ENCODE measurements at places on chromosomes 3 and 15.

GRCh38 chr3:37492977-37493471 lies 318.6 kb upstream of the LRRFIP2 start:
- DNase-seq, result no peak

- no peak for DNase-seq
These were observed 28.9 kb downstream of the FSTL1 start for GRCh38 chr3:120421926-120422325.

DNA sequence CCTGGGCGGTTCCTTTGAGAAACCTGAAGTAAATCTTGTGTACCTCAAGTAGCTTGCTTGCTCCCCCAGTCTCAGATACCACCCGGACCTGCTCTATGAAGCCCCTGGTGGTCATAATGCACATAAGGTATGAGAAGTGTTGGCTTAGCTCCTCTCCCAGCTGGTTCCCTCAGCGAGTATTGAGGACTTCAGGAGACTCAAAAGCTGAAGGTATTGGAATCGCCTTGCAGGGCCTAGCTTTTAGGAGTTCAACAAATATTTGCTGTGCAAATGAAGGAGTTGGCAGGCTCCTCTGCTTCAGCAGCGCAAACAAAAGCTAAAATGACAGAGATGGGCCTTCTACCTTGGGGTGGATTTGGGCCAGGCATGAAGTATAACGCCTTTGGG lies 1.7 kb downstream of the CMTM8 start:
- peak; percentile 37 for DNase-seq

GRCh38 chr3:152508705-152509104 lies 240.0 kb downstream of the MBNL1 start:
- no peak for DNase-seq

DNA sequence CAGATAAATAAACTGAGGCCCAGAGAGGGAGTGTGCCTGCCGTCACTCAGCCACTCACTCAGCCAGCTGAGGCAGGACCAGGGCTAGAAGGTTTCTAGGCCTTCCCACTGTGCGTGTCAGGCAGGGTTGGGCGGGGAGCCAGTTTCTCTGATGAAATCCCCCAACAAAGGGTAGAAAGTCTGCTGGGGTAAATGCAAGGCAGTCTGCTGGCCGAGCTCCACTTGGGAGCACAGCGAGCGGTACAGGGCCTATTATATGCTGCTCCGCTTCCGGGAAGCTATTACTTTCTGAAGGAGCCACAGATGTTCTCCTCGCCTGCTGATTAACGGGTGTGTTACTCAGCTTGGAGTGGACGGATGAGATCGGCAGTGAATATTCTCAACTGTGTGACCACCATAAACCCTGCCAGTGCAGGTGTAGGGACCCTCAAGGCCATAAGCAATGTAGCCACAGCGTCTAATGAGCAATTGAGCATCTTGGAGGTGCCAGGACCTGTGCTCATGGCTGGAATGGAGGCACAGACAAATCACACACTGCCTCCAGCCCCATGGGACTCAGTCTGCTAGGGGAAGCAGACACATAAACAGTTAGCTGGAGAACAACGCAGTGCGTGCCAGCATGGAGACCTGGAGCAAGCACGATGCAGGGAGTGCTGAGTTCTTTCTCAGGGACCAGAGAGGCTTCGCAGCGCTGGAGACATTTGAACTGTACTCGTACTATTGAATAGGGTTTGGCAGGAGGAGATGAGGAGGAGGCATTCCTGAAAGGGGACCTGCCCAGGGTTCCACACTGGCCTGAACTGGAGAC lies 42.1 kb downstream of the CORO2B start:
- DNase-seq, result no peak

DNA sequence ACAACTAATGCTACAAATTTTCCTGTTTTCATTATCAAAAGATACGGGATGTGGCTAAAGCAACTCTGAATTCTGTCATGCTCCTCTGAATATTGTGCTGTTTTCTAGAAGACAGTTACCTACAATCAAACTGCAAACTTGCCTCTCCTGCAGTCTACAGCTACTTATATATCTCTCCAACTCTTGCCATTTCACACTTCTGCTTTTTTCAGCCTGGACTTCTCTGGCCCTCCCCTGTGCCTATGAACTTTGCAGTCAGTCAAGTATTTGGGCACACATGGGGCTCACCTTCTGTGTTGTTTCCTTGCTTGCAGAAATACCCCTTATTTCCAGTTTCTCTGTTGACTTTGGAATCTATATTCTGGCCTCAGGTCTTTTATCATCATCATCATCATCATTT lies 575.6 kb downstream of the GRM7 start:
- DNase-seq, result no peak

DNA sequence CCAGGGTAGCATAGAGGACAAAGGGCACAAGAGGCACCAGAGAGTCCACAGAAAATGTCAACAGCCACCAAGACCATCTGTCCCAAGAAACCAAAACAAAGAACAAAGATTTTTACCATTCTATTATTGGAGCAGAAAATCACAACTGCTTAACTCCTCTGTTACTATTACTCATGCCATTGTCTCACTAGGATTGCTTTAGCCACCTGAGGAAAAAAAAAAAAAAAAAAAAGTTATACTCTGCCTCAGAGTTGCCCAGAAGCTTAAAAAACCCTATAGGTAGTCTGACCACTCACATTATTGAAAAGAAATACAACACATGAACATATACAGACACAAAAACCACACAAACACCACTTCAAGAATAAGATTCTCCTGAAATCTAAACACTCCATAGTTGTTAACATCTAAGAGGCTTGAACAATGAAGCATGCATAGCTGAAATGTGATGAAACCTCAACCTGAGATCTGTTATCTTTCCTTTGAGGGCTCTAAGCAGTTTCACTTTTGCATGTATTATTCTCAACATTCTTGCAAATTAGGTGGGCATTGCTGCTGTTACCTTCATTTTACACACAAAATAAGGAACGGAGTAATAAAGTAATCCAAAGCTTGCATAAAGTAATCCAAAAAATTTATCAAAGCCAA lies 85.4 kb downstream of the IGSF11 start:
- no peak for DNase-seq

All from activated T-cell treated with anti-CD3 and anti-CD28 coated beads for 4 hours (primary cell).